ENCODE measurements at places on chromosomes 6 and 20.
A peak's percentile ranks its signal among the peaks of the same experiment; 100 is the strongest.

GRCh38 chr6:167146135-167146534 lies 11.6 kb downstream of the GPR31 start:
- DNase-seq: no peak

- DNase-seq: no peak
These were observed 66.9 kb downstream of the RSPH3 start for GRCh38 chr6:158933079-158933595.

DNA sequence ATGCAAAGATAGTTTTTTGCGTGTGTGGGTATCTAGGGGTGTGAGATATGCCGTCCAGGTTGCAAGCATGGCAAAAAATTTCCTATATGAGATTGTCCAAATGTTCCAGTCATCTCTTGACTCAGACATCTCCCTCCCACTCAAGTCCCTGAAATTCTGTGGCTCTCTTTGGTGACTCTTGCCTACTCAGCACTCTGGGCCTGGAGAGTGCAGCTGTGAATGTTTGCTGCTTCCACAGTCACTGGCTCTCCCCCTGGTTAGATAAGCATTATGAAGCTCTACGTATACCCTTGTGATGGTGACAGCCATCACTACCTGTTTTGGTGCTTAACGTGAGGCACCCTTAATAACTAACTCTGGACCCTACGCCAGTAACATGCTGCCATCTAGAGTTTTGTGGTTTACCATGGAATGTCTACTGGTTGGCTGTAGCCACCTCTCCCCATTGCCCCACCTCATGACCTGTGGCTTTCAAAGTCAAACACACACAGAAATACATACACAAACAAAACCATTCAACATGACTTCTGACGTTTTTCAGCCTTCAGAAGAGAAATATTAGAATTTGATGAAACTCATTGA lies 621.9 kb upstream of the CITED2 start:
- peak; percentile 54 for DNase-seq

DNA sequence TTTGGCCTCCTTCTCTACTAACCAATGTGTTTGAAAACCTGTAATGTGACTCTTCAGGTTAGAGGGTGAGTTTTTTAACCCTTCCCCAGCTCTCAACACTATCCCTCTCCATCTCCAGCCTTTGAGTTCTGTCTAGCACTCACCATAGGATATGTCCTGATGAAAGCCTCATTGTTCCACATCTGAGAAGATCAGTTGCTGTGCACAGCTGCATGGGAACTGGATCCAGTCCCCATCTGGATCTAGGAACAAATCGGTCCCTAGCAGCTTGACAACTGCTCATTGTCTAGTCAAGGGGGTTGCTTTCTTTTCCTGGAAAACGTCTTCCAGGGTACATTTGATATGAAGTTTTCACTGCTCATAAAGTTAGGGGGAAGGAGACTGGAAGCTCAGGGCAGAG lies 45.4 kb upstream of the AGPAT4 start:
- DNase-seq: no peak

DNA sequence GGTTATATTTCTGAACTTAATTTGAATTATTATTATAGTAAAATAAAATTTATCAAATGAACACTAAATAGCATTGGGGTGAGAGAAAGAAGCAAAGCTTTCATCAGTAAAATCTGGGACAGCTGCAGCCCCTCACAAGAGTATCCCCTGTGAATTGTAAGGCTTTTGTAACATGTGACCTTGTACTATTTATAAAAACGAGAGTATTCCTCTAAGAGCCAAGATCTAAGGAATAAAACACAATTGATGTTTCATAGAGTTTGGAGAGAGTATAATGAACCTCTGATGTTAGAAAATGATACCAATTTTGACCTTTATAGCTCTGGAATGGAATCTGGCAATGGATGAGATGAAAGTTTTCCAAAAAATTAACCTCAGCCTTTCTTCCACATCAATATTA lies 617.2 kb upstream of the ID4 start:
- DNase-seq: no peak

GRCh38 chr6:17015144-17015543 lies 86.7 kb upstream of the STMND1 start:
- peak; percentile 71 for DNase-seq

DNA sequence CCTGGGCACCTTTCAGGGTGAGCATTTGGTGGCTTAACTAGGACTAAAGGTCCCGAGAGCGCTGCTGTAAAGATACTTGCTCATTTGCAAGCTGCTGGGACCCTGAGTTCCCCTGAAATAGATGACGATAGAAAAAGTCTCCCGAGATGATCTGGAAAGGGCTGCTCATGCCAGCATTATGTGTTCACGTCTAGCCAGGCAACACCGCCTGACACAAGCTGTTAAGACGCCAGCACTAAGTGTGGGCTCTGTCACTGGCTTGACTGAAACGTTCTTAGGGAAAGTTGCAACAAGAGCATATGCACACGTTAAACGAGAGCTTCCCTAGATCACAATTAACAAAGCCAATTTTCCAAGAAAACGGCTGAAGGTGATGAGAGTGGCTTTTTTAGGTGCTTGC lies 113.7 kb downstream of the SLC23A2 start:
- no peak for DNase-seq
